Chondrocyte (in vitro differentiated cells): ENCODE measurements at places on chromosomes 7 and 10. TPM values are rescaled to one million over a fixed set of nuclear protein-coding genes. Genes with fewer than 3 reads are reported as not detected.

Gene PIP
- not detected in 3 replicates for total RNA-seq

- no peak for DNase-seq
These were observed 31.2 kb downstream of the TRRAP start for GRCh38 chr7:98909487-98909886.

- no peak for DNase-seq
These were observed 40.0 kb downstream of the PARD3 start for GRCh38 chr10:34775044-34775637.

Gene CPA4
- 2.1 to 10.3 TPM (median 7.9 TPM) in 3 replicates for total RNA-seq

- no peak for DNase-seq
These were observed 1.9 kb downstream of the EZH2 start for GRCh38 chr7:148882192-148882591.

GRCh38 chr10:106551501-106552062 is 612.9 kb downstream of the SORCS1 start:
- no peak for DNase-seq

GRCh38 chr7:135645296-135645904 is 16.9 kb upstream of the STMP1 start:
- DNase-seq = no peak

- DNase-seq = no peak
These were observed 1.4 kb downstream of the SUPV3L1 start for GRCh38 chr10:69181433-69181832.

- DNase-seq = no peak
These were observed 16.7 kb upstream of the AZGP1 start for GRCh38 chr7:99992330-99993038.

Gene AKR1C4
- total RNA-seq = not detected in 3 replicates

Gene PIK3AP1
- 9.7 to 12.4 TPM (median 9.9 TPM) in 3 replicates for total RNA-seq

Gene KCNMA1
- 76.1 to 87.6 TPM (median 86.7 TPM) in 3 replicates for total RNA-seq

DNA sequence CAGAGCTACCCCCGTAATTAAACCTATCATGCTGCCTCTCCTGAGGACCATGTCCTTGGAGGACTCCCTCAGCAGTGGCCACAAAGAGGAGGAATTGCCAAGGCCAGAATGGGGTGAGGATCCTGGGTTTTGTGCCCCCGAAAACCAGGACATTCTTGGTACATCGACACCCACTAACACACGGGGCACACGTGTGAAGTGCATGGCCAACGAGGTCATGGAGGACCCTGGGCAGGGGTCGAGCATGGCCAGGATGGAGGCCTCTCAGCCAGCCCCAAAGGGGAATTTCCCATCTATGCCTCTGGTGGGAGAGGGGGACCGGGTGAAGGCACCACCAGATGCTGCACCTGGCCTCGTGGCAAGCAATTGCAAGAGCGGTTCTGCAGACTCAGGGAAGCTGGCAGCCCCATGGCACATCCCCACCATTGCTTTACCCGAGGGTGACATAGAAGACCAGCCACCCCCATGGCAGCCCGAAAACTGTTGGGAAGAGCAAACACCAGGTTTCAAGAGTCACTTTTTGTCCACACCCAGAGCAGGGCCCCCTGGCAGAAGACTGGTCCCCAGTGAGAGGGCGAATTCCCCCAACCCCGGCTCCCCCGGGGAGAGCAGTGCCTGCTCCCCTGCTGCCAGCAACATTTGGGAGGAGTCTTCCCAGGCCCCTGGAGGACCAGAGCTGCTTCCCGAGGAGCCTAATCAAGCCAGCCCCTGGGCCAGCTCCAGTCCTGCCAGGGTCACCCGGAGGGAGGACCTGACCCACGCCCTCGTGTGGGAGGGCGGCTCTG is 26.4 kb downstream of the C10orf71 start:
- DNase-seq = no peak

DNA sequence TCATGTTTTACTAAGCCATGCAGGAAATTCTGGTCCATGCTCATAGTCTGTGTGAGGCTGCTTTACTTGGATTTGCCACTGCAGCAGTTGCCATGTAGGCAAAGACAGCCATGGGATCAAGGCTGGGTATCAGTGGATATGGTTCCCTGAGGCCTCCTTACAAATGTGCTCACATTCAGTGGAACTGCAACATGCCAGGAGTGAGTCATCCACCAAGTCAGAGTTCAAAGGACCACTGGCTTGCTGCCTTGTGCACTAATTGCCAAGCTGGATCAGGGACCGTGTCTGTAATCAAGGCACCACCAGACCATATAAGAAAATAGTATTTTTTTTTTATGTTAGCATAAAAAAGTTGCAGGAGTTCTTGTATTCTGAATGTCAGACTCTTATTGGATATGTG is 101.0 kb downstream of the CDCA7L start:
- DNase-seq = no peak

Gene PIK3CG
- not detected in 3 replicates for total RNA-seq

DNA sequence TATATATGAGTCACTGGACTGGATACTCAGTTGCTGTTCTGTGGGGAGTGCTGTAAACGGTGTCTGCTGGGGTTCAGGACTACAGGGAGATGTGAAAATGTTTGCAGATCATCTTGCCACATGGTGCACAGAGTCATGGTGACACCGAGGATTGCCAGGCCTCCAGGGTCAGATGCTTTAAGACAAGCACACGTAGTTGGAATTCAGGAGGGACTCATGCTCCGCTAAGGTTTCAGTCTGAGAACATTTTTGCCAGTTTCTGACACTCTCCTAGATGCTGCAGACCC is 211.3 kb downstream of the CXCL12 start:
- DNase-seq = no peak

Gene SLC26A3
- not detected in 3 replicates for total RNA-seq

Gene HTR5A
- not detected in 3 replicates for total RNA-seq

- peak; percentile 63 for DNase-seq
These were observed 20.3 kb downstream of the ZCCHC24 start for GRCh38 chr10:79425074-79425532.

Gene PRF1
- total RNA-seq = not detected in 3 replicates

DNA sequence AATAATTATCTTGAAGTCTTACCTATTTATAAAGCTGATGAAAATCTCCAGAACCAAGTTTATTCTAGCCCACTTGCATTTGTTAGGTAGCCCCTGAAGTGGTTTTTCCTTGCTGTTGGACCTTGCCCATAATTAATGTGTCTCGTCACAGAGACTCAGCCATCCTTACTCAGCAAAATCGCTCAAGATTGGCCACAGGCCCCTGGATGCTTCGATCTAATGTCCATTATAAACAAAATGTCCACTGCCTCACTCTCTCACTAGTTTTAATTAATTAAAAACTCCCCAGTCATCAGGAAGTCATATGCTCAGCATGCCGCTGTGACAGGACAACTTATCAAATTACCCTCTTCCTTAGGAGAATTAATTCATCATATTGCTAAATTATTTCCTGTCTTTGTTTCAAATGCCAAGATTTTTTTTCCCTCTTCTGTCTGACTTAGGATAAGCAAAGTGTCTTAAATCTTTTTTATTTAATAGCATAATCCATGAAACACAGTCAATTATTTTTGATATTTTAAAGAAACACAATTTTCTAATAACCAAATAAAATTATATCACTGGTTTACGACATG is 126.8 kb upstream of the PCLO start:
- DNase-seq = no peak

DNA sequence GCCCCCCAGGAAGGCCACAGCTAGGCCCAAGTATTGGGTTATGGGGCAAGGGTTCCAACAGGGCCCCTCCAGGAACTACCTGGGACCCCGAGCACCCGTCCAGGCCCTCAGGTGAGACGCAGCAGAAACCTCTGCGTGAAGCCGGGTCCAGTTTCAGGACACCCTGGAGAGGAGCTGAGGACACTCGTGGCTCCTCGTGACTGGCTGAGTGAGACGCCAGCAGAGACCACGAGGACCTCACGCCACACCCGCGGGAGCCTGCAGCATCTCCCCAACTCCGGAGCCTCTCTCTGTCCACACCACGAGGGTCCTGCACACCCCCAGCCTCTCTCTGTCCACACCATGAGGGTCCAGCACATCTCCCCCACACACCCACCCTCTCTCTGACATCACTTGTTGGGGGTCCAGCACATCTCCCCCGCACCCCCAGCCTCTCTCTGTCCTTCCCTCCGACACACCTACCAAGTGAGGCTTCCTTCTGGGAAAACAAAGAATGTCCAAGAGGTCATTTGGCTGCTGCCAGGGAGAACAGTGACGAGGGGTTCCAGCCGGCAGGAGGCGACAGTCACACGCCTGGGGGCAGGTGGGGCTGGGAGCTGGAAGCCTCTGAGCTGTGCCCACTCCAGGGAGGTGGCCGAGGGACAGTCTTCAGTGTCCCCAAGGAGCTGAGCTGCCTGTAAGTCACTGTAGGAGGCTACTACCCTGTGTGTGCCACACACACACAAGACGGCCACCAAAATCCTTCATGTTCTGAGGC is 46.1 kb upstream of the PPP2R2D start:
- peak; percentile 82 for DNase-seq

GRCh38 chr10:68403701-68404100 is 3.4 kb downstream of the RUFY2 start:
- DNase-seq = no peak

DNA sequence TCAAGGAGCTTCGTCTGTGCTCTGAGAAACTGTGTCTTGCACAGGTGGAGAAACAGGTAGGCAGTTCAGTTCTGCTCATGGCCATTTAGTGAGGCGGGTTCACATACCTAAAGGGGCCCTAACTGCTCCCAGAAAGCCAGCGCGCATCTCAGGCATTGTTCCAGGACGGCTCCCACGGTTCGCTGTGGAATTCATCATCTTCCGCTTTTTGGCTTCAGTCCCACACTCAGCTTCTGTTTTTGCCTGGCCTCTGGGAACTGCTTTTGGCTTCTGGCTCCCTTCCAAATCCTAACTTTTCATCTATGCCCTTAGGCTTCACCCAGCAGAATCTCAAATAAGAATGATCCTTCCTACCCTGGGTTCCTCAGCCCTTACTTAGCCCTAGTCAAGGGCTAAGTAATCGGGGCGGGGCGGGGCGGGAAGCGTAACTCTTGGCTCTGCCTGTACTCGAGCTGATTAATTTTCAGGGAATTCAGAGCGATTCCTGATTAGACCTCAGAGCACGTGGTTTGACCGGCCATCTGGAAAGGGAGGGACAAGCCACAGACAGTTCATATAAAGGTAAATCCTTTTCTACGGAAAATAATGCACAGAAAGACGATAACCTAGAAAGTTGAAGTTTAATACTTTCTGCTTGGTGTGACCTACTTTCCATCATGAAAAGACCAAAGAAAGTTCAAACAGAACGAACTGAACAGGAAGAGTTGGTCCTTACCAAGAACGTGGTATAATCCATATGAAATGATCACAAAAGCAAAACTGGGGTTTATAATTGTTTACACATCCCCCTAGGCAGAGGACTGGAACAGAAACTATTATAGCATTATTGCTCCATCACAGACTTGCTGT is 105.7 kb downstream of the ST8SIA6 start:
- DNase-seq = no peak

GRCh38 chr10:82294874-82295378 is 419.9 kb downstream of the NRG3 start:
- no peak for DNase-seq

DNA sequence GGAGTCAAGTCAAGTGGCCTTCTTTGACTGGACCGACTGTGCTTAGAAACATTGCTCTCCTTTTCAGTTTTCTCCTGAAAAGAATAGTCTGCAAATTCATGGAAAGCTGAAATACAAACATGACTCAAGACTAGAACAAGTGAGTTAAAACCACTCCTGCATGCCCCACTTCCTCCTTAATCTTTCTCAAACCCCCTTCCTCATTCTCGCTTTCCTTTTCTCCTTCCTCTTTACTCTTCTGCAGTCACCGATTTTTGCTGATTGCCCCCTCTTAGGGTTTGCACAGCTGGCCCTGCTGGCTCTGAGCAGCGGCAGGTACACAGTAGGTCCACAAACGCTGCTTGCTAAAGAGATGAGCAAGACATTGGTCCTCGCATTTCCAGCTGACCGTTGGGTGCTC is 34.8 kb upstream of the MKI67 start:
- no peak for DNase-seq

Gene CALML5
- total RNA-seq = not detected in 3 replicates

Gene SPDYE5
- total RNA-seq = not detected in 3 replicates

GRCh38 chr7:44380189-44380830 is 54.9 kb upstream of the CAMK2B start:
- DNase-seq = no peak

DNA sequence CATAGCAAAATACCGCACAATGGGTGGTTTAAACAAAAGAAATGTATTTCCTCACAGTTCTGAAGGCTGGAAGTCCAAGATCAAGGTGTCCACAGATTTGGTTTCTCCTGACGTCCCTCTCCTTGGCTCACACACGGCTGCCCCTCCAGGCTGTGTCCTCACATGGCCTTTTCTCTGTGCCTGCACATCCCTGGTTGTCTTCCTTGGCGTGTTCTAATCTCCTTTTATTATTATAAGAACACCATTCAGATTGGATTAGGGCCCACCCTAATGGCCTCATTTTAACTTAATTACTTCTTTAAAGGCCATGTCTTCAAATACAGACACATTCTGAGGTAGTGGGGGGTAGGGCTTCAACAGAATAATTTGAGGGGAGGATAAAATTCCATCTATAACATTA is 87.9 kb downstream of the FZD1 start:
- DNase-seq = no peak

GRCh38 chr7:43750016-43750887 is 8.2 kb upstream of the BLVRA start:
- DNase-seq = no peak
